ENCODE measurements at places on chromosomes 2 and 18.
A peak's percentile ranks its signal among the peaks of the same experiment; 100 is the strongest.

- no peak for DNase-seq
Measured at GRCh38 chr2:238906936-238907716, 59.2 kb downstream of the TWIST2 start.

DNA sequence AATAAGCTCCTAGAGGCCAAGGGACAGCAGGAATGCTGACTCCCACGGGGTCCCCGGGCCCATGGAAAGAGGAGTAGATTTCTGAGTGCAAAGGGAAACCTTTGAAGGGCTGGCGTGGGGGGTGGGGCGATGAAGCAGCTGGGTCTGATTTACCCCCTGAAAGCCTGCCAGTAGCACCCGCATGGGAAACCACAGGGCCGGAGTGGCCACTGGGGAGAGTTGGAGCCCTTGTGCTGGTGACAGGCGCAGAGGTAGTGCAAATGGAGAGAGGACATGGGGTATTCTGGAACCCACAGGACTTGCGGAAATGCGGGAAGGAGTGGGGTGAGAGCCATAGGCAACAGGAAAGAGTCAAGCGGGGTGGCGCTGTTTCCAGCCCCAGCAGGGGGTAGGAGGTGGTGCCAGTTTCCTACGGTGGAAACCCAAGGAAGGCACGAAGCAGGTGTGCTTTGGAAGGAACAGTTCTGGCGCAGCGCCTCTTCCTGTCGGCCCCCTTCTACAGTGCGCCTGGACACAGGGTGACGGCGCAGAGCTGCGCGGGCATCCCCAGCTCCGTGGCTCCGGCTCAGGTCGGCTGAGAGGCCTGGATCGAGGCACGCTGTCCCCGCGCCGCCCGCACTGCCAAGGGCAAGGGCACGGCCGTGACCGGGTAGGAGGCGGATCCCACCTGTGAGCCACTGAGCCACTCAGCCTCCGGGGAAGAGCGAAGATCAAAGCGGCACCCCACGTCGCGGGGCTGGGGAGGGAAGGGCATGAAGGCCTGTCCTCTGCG is 149.0 kb upstream of the GLI2 start:
- peak; percentile 85 for DNase-seq

- DNase-seq = no peak
Measured at GRCh38 chr2:240456447-240457222, 21.2 kb downstream of the GPC1 start.

DNA sequence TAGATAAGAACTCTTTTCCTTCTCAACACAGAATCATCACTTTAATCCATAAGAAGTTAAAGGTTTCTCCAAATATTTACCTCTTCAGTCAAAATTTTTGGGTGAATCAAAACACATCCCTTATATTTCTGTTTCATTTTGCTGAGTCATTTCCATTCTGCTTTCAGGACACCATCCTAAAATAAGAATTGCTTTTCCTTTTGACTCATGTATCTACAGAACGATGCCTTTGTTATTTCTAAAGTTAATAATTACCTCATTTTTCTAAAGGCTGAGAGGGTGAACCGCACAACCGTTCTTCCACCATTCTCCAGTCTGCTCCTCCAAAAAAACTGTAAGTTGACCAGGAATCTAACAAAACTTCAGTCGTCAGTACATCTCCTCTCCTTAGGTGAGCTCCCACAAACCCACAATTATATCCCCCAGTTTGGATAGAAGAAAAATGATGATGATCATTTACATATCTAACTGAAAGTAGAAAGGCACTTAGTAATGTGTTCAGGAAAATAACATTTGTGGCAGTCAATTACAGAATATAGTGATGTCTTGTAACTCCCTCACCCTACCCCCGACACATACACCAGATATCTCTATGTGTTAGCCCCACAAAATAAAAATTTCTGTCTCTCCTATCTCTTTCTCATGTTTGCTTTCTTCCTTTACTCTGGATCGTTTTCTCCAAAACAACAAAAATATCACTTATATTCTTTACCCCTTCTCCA is 162.5 kb downstream of the RAD51AP2 start:
- DNase-seq = no peak

GRCh38 chr2:161580426-161580825 is 43.8 kb upstream of the SLC4A10 start:
- DNase-seq = no peak

GRCh38 chr2:233331536-233331935 is 22.8 kb upstream of the DGKD start:
- DNase-seq = peak; percentile 62

GRCh38 chr18:58446391-58447060 is 182.4 kb downstream of the ALPK2 start:
- peak; percentile 20 for DNase-seq

GRCh38 chr2:180523621-180524340 is 456.6 kb upstream of the UBE2E3 start:
- no peak for DNase-seq

DNA sequence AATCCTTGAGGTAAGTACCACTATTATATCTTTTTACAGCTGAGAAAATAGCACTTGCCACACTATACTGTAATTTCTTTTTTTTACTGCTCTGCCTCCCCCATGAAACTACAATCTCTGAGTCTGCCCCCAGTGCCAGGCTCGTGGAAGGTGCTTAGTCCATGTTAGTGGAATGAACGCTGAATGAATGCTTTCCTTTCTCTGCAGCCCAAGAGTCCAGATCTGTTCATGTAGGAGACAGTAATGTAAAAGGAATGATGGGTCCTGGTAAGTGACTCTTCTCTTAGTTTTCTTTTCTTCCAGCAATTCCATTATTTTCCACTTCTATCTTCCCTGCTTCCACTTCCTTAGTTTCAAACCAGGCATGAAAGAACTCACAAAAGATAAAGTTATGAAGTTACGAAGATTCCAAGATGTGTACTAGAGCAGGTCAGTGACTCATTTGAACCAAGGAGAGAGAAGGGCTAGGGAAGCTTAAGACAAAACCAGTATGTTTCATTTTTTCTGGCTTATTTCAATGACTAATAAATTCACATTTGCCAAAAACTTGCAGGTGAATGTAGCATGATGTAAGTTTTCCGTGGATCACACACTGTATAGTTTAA is 46.0 kb downstream of the ARHGEF33 start:
- DNase-seq = no peak

DNA sequence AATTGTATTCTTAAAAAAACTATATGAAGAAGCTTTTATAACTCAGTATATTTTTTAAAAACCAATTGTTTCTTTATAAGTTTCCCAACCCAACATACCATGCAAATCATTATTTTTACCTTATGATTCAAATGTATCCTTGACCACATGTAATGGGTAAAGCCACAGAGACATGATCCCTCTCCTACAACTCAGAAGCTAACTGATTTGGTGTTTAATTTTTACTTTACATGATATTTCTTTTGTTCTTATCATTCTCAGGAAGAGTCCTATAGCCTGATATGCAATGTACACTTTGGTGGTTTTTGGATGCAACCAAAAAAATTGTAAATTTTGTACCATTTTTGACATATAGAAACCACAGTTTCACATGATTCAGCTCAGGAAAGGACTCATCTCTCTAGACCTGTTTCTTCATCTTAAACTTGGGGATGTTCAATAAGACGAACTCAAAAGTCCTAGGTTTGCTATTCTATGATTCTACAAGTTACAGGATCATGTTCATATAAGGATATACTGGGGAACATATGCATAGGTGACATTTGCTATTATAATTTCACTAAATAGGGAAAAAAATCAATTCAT is 85.2 kb upstream of the RBBP8 start:
- no peak for DNase-seq

GRCh38 chr2:109447251-109447661 is 166.5 kb downstream of the SEPTIN10 start:
- no peak for DNase-seq

DNA sequence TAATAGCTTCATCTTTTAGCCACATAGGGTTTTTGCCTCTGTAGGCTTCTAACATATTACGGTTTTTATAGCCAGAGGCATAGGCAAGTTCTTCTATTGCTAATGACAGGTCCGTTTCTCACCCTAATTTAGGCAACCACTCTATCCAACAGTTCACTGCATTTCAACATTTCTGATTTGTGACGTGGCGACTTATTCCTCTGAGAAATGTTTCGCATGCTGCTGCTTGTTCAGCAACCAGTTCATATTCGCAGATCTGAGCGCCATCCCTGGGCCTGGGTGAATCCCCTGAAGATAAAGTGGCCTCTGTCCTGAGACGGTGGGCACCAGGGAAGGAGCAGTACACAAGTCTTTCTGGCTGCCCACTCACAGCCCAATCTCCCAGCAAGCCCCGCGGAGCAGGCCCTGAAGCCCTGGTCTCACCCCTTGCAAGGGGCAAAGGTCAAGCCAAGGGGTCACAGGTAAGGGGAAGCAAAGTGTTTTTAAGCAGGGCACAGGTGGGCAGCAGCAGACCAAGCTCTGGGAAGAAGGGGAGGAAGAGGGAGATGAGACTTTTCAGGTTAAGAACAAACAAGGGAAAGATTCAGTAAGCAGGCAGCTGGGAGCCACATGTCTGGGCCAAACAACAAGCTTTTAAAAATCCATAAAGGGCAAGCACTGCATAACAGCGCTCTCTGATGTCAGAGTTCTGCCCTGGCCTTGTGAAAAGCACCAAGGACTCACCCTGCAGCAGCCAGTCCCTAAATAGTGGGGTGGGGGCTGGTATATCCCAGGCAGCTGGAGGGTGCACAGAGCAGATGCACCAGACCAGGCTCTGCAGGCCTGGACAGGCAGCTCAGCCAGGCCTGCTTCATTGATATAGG is 10.8 kb upstream of the COX7A2L start:
- no peak for DNase-seq

DNA sequence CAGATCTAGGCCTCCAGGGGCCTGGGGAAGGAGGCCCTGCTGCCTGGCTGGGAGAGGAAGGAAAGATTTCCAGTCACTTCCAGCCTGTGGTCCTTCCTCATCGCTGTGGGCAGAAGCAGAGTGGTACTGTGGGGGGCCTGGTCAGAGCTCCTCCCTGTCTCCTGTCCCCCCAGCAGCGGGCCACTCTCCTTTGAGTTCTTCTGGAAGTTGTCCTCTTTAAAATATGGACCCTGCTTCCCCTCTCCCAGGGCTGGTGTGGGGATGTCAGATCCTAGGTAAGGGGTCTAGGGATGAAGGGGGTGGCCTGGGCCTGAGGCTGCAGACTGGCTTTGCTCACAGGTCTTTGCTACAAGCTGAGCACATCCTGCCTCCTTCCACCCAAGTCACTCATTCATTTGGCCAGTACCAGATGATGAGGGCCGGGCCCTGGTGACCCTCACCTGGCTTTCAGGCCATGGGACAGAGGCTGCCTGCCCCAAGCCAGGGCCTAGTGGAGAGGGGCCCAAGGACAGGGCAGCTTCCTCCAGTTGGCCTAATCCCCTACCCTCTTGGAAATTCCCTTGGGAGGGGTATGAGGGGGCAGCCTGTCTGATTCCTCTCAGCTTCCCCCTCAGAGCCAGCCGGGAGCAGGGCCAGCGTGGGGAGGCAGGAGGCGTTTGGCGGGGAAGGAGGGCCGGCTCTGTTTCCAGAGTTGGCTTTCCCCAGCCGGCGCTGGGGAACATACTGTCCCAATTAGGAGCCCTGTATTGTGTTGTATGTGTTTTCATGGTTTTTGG is 231.9 kb downstream of the DYSF start:
- no peak for DNase-seq

DNA sequence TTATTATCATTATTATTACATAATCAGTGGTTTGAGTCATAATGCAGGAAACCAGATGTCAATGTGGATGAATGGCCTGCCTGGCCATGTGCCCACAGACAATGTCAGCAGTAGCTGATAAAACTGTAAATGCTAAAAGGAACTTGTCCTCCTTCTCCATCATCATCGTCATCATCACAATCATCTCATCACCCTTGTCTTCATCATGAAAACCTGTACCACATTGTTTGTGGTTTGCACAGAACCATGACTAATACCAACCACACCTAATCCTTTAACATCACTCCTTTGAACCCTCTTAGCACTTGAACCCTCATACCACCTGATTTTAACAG is 96.0 kb downstream of the HNMT start:
- DNase-seq = no peak

DNA sequence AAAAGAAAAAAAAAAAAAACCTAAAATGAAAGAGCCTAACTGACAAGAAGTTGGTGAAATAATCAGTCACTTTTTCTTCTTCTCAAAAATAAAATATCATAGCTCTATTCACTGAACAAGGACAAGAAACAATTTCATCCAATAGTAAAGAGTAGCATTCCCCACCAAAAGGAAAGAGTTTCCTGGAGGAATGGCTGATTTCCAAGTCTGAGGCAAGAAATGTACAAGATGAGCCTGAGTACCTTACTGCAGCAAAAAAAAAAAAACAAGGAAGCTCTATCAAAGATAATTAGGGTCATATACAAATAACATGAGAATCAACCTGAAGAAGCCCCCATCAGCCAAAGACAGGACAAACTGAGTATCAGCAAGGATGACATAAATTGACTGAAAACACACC is 11.5 kb downstream of the ROCK1 start:
- DNase-seq = no peak

DNA sequence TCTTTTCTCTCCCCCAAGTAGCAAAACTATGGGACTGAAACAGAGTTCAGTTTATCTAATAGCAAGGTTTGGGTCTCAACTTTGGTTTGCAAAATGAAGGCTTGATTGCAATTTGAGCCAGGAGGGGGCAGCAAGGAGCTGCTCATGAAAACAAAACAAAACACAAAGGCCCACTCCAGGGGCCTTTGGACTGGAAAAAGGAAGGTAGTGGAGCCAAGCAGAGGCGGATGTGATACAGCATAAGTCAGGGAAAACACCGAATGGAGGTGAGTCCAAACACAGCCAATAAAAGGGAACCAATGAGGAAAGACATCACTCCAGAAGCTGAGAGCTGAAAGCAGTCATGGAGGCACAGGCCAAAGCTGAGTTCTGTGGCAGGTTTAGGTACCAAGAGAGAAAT is 799.7 kb upstream of the ACVR2A start:
- peak; percentile 19 for DNase-seq

DNA sequence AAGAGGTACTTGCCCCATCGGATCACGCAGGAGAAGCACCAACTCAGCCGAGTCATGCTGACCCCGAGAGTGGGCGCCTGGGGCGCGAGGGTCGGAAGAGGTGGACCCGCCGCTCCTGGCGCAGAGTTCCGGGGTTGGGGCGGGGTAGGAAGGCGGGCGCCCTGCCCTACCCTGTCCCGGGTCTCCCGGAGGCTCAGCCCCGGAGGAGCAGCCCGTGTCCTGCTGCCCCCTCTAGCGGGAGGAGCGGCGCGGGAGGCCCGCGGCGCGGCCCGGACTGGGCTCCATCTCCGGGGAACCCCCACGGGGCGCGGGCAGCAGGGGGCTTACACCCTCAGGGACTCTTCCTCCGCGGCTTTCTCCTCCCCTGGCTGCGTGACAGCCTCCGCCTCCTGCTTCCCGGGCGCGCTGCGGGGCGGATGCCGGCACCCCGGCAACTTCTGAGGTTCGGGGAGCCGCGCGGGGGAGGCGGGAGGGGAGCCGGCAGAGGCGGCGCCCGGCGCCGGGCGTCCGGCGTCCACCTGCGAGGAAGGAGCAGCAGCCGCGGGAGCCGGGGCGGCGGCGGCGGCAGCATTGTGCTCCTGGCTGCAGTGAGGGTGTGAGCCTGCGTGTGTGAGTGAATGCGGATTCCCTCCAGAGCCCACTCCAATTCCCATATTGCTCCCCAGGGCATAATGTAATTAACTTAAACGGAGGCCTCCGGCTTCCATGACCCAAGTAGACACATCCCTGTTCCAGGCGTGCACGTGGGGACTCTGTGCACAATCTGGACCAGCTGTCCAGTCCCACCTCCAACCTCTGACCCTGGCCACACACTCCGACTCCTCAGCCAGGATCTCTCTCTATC is 7.6 kb upstream of the TNS1 start:
- DNase-seq = peak; percentile 48

All from RPMI8226 (cell line).